ENCODE measurements at places on chromosomes 7 and 10.

- no peak for DNase-seq
Measured at GRCh38 chr7:79934727-79935126, 199.9 kb upstream of the GNAI1 start.

GRCh38 chr7:95691464-95691863 lies 80.9 kb upstream of the DYNC1I1 start:
- no peak for DNase-seq

DNA sequence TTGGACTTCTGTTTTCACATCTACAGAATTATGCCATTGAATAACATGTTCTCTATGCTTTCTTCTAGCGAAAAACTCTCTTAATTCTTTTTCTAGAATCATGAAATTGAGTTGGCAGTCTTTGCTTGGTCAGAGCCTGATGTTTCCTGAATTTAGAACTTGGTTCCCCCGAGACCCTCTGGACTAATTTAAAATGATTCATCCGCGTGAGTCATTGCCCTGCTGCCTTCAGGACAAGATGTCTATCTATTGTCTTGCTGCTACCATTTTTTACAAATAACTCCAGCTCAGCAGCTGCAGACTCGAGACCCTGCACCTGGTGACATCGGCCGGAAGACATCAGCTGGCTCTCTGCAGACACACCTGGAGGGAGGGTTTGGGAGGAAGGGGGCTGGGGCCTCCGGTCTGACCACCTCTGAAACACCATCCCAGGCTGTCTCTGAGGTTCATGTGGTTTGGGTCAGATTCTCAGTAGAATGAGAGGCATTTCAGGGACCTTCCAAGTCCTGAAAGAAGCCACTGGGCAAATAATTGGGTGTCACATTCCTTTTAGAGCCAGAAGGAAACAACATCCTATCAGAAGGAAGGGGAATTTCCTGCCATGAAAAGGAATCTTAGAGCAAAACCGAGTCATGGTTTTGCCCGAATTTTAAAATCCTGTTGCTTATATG lies 20.9 kb upstream of the KLF6 start:
- peak; percentile 66 for DNase-seq

DNA sequence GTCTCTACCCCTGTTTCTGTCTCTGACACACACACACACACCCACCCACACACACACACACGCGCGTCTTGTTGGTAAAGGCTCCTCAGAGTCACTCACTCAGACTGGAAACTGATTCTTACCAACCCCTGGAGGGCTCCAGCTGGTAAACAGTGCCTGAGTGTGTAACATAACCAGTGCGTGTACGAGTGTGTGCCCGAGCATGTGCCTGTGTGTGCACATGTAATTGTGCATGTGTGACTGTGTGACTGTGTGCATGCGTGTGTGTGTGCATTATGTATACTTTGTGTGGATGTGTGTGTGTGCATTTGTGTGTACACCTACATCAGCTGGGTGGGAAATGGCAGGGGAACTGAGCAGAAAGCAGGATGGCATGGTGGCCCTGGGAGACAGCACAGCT lies 317.1 kb downstream of the WDR37 start:
- no peak for DNase-seq

DNA sequence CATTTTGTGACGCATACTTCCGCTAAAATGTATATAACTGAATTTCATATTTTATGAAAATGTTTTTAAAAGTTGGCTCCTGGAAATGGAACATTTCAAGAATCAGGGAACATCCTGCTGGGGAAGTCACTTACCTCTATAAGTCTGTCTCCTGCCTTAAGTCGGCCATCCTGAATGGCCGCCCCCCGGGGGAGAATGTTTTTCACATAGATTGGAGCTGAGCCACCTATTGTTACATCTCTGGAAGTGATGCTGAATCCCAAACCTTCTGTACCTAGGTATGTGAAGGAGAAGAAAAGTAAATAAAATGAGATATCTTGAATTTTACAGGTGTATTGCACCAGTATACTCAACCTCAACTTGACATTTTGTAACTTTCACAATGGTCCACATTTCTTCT lies 437.3 kb downstream of the PARD3 start:
- DNase-seq, result no peak

DNA sequence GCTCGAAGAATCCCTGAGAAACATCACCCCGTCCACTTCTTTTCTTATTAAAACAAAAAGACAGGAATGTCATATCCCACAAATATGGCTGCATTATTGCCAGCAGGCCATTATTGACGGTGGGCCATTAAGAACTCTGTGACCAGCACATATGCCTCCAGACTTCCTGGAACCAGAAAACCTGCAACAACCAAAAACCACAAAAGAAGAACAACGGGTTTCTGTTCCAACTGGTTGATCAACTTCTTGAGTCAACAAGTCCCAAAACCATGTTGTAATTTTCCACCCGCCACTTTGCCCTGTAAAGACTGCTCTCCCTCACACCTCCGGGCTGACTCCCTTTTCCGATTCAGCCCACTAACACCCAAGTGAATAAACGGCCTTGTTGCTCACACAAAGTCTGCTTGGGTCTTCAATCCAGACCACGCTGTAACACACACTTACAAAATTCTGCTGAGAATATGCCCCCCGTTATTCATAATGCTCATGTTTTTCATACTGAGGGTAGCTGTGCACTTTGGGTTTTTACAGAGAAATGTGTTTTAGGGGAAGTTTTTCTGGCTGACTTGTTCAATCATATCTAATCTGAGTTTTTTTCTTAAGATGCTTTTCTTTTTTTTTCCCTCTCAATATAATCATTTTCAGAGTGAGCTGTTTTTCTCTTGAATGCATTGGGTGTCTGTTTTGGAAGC lies 20.7 kb downstream of the ZNF107 start:
- no peak for DNase-seq

DNA sequence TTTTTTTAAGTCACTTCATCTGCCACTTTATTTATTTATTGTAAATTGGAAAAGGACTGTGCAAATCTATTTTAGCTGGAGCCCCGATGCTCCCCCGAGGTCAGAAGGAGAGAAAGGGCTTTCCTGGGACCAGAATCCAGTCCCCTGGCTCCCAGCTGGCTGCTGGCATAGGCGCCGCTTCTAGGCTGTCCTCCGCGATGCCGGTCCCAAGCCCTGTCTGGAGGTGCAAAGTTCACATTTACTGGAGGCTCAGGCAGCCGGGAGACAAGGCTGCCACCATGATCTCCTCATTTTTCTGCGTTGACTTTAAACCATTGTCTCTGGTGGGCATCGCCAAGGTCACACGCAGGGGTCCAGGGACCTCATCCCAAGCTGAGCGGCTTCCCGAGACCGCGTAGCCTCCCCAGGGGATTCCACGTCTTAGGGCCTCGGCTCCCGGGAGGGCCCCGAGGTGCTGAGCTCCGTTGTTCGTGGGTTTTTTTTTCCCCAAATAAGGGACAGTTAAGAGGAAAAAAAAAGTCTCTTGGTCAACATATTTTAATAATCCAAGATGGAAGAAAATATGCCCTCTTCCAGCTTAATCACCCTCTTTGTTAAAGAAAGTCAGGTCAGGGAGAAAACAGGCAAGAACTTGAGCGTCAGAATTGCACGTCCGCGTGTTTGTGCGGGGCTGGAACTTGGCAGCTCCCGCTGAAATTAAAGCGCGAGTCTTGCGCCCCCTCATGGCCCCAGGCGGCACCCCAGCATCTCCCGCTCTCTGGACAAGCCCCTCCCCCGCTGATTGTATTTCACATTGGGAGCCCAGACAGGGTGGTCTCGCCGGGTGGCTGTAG lies 11.9 kb downstream of the RGR start:
- no peak for DNase-seq

GRCh38 chr10:77606751-77607150 lies 30.9 kb downstream of the KCNMA1 start:
- DNase-seq, result no peak

DNA sequence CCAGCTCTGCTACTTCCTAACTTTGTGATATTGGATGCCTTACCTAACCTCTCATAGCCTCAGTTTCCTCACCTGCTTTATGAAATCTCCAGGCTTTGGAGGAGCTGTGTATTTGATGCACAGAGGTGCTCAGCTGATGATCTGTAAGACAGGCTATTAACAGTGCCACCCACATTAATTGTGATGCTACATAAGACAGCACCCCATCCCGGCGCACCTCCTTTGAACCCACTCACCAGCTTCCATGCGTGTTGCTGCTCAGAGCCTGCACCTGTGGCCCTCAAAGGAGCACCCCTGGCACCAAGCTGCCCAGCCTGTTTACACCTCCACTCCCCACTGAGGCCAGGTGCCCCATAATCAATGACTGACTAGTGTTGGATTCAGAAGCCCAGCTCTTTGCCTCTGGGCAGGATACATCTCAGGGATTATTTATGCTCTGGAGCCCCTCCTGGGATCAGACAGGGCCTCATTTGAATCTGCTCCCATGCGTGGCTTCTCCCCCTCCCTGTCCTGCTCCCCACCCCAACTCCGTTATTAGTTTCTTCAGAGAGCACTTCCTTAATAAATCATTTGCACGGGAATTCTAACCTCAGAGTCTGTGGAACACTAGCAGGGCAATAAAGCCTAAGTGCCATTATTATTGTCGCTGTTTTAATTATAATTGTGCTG lies 87.7 kb downstream of the GFRA1 start:
- no peak for DNase-seq

GRCh38 chr10:131346456-131346855 lies 34.9 kb upstream of the TCERG1L start:
- no peak for DNase-seq

GRCh38 chr10:75649466-75649865 lies 218.0 kb downstream of the LRMDA start:
- no peak for DNase-seq

DNA sequence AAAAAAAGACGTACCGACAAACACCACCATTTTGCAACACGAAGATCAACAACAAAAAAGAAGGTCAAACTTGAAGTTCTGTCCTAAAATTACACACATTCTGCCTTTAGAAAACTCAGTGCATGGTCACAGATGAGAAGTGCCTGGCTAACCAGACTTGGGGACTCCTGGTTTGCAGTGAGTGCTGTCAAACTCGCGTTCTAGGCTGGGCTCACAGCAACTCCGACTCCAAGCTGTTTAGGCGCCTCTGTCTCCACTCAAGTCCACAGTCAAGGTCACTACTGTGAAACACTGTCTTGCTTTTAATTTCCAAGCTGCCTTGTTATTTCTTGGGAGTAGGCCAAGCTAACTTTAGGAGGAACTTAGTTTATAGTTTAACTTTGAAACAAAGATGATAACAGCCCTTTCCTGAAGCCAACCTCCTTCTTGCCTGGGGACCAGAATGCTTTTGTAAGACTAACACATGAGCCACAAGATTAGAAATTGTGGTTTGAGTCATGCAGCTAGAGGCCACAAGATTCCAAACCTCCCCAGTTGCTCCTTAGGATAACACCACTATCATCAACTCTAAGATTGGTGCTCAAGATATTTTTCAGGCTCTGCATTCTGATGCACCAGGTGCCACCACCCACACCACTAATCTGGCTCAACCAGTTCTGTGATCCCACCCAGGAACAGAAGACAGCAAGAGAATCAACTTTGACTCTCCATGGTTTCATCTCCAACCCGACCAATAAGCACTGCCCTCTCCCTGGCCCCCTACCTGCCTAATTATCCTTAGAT lies 1.1 kb upstream of the DNAAF5 start:
- no peak for DNase-seq

DNA sequence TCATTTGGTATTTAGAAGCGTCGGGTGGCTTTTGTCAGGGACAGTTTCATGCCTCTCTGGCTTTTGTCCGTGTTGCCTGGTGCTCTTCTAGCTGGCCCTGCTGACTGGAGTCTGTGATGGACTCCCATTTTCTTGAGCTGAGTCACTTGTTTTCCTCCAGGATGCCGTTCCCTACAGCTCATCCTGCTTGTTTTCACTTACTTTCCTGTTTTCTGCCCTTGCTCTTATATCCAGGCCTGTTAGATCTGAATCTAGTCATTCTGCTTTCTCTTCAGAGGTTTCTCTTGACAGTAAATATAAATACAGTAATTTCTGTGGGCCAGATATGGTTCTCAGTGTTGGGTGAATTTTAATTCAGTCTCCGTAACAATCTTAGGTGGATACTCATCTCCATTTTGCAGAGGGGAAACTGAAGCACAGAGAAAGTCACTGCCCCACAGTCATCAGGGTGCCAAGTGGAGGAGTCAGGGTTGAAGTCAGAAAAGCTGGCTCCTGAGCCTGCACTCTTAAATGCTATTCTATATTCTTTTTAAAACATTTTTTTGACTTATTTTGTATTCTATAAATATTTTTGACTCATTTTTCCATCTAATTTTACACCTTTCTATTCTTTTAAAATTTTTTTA lies 85.4 kb downstream of the CCNY start:
- peak; percentile 74 for DNase-seq

- DNase-seq, result no peak
Measured at GRCh38 chr10:31081937-31082840, 50.5 kb upstream of the ZNF438 start.

GRCh38 chr10:81575036-81575435 lies 300.0 kb upstream of the NRG3 start:
- no peak for DNase-seq

GRCh38 chr10:65341323-65341925 lies 1584.4 kb upstream of the LRRTM3 start:
- no peak for DNase-seq

DNA sequence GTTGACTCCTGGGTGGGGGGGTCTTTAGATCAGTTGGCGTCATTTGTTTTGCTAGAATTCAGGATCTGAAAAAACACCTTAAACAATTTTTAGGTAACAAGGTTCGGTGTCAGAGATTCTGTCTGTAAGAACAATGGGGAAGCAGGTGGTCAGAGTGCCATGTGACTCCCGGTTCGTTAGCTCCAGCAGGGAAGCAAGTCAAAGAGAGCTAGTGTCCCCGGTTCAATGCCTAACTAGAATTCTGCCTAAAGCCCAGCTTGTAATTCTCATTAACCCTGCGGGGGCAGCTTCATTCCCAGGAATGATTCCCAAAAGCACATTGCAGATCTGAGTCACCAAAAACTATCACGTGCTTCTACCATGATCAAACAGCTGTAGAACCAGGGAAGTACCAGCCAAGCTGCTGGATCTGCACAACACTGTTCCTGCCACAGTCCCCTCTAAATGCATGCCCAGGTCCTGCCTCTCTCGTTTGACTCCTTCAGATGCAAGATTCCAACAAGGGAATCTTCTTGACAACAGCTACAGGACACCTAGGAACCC lies 664.3 kb upstream of the CELF2 start:
- DNase-seq, result no peak

DNA sequence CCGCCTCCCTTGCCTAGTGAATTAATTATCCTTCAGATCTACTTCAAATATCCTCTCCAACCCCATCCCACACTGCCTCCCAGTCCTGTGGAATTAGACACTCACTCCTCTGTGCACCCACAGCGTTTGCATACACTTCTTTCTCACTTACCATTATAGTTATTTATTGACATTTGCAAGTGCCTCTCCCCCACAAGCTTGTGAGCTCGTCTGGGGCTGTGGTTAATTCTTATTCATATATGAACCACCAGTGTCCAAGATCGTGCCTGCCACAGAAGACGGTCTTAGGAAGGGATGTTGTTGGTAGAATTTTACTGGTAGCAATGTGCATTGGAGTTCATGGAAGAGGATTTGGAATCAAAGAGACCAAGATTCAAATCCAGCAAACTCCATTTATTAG lies 68.1 kb upstream of the AOAH start:
- DNase-seq, result no peak

Measured in amniotic stem cell (primary cell).